ENCODE measurements at places on chromosomes 11 and 22. TPM values are rescaled to one million over a fixed set of nuclear protein-coding genes. Genes with fewer than 3 reads are reported as not detected.

Gene CDCA5
- total RNA-seq: 2.6 TPM

Gene ZNF202
- 4.4 TPM for total RNA-seq

Gene LRRC55
- not detected for total RNA-seq

Gene OR56A3
- not detected for total RNA-seq

Gene GDPD4
- total RNA-seq: not detected

Gene APOL3
- total RNA-seq: 53.9 TPM

Gene CHADL
- total RNA-seq: 20.6 TPM

Gene OR52I1
- total RNA-seq: not detected

Gene ASRGL1
- 38.4 TPM for total RNA-seq

Gene NXPE1
- 333 TPM for total RNA-seq

Gene ZNF408
- total RNA-seq: 9.0 TPM

Gene ZC3H7B
- total RNA-seq: 43.6 TPM
